ENCODE measurements at places on chromosomes 5 and 9.
A peak's percentile ranks its signal among the peaks of the same experiment; 100 is the strongest.

- DNase-seq = no peak
Measured at GRCh38 chr5:35974570-35974969, 16.6 kb downstream of the UGT3A1 start.

DNA sequence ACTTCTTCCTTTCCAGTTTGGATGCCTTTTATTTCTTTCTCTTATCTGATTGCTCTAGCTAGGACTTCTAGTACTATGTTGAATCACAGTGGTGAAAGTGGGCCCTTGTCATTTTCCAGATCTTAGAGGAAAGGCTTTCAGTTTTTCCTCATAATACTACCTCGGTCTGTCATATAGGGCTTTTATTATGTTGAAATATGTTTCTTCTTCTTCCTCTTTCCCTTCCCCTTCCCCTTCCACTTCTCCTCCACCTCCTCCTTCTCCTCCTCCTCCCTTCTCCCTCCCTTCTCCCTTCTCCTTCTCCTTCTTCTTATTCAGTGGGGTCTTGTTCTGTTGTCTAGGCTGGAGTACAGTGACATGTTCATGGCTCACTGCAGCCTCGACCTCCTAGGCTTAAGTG is 9.2 kb upstream of the TERT start:
- DNase-seq = no peak

- DNase-seq = no peak
Measured at GRCh38 chr5:135133698-135134515, 99.9 kb upstream of the PITX1 start.

- DNase-seq = no peak
Measured at GRCh38 chr5:88207575-88207974, 61.1 kb downstream of the TMEM161B start.

DNA sequence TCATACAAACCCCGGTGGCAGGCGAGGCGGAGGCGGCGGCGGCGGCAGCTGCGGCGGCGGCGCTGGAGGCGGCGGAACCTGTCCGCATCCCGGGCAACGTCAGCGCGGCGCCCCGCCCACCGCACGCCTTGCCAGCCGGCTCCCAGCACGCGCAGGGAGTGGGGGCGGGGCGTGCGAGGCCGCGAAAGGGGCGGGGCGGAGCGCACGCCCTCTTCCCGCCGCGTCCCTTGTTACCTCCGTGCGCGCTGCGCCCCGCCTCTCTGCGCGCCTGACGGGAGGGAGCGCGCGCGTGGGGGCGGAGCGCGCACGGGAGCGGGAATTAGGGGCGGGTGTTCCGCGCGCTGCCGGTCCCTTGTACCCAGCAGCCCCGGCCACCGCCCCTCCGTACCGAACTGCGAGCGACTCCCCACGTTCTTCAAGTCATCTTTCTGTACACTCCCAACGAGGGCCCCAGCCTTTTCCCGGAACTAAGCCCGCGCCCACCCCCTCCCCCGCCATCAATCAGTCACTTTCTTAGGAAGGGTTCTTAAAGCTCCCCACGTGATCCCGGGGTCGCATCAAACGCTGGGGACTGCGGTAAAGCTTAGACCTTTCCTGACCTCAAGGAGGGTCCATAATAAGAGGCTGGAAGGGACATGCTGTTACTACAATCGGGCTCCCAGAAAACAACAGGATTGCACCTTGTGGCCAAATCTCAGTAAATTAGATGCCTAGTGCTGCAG is at the start of gene AGTPBP1:
Gene AGTPBP1, minus strand, starts transcription at position 80 of the 722 bp plus-strand sequence. CDS start 29,421 bp downstream, outside the sequence.
- DNase-seq = peak; percentile 98

DNA sequence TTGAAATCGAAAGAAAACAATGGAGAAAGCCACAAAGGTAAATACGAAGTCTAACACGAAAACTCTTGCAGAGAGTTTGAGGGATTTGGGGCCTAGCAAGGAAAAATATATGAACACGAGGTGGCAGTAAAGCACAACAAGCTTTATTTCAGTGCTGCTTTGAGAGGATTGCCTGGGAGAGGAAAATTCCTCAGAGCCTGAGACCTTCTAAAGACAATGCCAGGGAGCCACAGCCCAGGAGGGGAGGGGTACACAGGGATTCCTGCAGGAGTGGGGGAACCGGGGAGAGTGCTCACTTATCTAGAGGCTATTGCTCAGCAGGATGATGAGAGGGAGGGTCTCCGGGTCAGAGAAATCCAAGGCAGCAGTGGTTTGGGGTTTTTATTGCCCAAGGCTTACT is 134.9 kb upstream of the ADCY2 start:
- DNase-seq = no peak

GRCh38 chr9:121567500-121568342 is 68.1 kb upstream of the GGTA1 start:
- peak; percentile 40 for DNase-seq

DNA sequence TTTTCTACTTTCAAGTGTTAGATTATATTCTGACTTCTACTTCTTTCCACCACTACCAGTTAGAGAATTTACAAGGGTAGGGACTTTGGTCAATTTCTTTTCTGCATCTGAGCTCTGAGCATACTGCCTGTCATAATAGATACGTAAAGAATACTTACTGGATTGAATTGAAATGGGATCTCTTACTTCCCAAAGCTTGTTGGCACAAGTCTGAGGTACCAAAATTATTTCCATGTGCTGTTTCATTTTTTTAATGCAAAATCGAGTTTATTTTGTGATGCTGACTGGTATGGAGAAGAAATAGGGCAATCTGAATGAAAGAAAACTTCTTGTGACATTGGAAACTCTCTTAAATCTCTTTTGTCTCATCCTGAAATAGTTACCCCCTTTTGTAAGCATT is 428.9 kb downstream of the SPATA31D1 start:
- no peak for DNase-seq
